ENCODE measurements at places on chromosomes 1 and 21.

GRCh38 chr1:100456880-100457279 is 81.1 kb upstream of the GPR88 start:
- DNase-seq, result no peak

- DNase-seq, result no peak
These were observed 439.9 kb downstream of the DISC1 start for GRCh38 chr1:232066521-232066920.

DNA sequence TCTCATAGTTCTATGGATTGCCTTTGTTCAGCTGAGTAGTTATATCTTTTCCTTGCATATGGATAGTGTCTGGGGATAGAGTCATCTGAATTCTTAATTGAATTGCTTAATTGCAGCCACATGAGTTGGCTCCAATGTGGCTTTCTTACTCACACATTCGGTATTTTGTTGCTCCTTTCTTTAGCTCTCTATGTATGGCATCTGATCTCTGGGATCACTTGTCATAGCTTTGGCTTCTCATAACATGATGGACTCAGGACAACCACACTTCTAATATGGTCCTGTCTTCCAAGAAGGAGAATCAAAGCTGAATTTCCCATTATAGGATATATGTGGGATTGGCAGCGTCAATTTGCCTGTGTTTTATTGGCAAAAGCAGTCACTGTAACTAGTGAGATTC is 716.2 kb downstream of the NCAM2 start:
- no peak for DNase-seq

DNA sequence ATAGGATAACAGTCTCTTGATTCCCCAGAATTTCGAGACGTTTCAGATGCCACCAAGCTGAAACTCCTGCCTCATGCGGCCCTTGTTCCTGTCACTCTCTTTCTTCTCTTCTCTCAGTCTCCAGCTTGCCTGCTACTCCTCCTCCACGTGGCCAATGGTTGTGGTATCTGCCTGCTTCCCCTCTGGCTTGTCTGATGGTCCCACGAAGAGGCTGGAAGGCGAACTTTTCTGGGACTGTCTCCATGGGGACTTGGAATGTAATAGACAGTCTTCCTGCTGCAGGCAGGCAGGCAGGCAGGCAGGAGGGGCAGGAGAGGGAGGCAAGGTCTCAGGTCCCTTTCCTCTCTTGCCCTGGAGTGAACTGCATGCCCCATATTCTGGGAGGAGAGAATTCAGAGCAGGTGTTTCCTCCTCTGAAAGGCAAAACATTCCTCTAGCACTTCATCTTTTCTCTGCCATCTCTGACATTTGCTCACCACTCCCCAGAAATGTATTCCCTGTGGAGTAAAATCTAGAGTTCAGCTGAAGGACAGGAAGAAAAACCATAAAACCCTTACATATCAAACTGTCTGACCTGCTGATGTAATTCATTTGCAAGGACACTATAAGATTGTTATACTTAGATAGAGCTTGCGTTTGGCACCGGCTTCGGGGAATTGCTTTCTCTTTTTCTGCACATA is 64.1 kb upstream of the GNG12 start:
- DNase-seq, result peak; percentile 24

DNA sequence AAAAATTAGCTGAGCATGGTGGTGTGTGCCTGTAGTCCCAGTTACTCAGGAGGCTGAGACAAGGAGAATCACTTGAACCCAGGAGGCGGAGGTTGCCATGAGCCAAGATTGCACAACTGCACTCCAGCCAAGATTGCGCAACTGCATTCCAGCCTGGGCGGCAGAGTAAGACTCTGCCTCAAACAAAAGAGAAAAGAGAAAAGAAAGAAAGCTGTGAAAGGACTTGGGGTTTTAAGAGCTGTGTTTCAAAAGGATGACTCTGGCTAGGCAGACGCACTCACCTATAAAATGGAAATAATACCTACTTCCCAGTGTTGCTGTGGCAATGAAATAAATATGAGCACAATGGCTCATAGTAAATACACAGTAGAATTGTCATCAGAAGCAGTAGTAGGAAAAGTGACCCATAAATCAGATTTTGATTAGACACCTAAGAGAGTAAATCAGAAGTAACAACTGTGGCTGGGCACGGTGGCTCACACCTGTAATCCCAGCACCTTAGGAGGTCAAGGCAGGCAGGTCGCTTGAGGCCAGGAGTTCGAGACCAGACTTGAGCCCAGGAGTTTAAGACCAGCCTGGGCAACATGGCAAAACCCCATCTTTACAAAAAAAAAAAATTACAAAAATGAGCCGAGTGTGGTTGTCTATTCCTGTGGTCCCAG is 45.9 kb upstream of the PUM1 start:
- peak; percentile 80 for DNase-seq

GRCh38 chr1:165468253-165468652 is 23.3 kb upstream of the RXRG start:
- no peak for DNase-seq

- DNase-seq, result no peak
These were observed 590.6 kb downstream of the NUF2 start for GRCh38 chr1:163912170-163912884.

DNA sequence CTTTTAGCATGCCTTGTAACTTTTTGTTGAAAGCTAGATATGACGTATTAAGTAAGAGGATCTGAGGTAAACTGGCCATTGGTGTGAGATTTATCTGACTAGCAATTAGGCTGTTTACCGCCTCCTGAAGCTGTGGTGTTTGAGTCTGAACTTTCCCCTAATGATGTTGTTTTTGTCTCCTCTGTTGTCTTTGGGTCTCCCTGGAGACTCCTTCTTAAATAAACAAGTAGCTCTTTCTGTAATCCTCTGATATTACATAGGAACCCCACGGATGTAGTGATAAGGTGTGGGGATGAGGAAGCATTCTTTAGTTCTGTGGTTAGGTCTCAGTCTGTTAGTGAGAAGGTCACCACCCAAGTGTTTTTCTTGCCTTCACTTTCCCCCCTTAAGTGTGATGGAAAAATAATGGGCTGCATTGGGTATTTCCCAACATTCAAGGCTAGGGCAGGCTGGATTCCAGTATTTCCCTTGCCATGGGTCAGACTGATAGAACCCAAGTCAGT is 33.0 kb downstream of the PRSS38 start:
- DNase-seq, result no peak

- DNase-seq, result no peak
These were observed 56.9 kb downstream of the FHAD1 start for GRCh38 chr1:15303935-15304334.

DNA sequence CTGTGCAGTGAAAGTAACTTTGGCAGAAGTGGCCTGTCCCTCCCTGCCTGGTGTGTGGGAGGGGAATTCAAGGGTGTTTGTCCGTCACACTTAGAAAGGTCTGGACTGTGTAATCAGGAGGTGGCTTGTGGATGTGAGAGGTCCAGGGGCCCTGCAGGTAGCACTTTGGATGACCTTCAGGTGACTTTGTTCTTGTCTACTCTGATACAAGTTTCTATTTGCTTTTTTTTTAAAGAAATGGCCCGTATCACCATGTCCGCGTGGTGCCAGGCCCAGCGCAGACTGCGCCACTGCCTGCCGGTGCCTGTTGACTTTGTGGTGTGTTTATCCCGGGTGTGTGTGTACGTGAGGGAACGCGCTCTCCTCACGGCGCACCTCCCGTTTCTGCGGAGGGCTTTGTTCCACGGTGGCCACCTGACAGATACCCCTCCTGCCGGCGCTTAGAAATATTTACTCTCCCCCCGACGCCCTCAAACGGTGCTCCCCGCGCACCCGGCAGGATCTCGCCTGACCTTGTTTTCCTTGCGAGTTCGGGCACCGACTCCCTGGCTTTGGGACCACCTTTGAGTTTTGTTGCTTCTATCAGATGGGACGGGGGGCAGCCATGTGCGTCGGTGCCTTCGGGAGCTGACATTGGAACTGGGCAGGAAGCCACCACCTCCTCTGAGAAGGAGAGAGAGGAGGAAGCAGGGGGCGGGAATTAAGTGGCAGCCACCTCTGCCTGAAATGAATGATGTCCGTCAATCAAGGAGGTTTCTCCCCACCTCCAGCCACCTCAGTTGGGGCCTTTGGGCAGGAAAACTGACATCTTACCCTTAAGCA is 119.4 kb downstream of the PRDM16 start:
- DNase-seq, result peak; percentile 70

DNA sequence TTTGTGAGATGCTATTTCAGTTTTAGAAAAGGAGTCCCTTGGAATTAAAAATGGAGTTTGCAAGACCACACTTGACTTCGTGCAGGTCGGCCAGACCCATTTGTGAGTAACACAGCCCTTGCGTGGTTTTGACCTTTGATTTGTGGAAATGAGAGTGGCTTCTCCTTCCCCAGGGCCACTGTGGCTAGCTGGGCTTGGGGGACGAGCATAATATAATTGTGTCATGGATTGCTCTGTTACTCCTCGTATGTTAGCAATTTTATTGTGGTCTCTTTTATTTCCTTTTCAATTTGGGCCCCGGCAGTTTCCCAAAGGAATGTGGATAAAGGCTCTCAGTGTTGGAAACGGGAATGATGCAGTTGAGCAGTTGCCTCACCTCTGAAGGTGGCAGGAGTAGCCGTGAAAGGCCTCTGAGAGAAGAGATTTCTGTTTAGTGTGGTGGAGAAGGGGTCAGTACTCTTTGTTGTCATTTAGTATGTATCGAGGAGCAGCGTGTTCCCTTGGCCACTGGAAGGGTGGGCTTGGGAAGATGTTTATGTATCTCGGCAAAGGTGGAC is 194.6 kb downstream of the PBX1 start:
- peak; percentile 37 for DNase-seq

DNA sequence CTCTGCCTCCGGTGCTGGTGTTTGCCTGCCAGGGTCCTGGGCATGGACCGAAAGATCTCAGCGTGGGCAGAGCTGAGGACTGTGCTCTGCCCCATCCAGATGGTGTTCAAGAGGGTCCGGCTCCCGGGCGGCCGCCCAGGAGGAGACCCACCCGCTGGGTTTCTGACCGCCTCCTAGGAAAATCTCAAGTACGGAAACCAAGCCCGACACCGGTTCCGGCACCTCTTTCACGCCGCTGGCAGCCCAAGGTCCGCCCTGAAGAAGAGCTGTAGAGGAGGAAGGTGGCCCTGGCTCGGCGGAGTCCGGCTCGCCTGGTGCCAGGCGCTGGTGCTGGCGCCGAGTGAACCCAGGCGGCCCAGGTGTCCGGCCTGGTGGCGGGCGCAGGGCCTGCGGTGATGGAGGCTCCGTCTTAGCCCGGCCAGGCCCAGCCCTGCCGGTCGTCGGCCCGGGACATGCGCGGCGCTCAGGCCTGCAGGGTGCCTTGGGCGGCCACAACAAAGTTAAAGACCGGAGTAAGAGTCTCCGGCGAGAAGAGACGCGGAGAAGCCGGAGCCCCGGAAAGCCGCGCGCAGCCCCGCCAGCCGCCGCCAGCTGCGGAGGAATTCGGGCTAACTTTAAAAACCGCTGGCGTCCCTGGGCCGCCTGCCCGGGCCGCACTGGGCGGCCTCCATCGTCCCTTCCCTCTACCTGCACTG is 1.5 kb downstream of the GRIK3 start:
- no peak for DNase-seq

GRCh38 chr1:105204836-105205371 is 1455.2 kb downstream of the AMY1C start:
- DNase-seq, result no peak

GRCh38 chr1:90127288-90127953 is 132.5 kb downstream of the ZNF326 start:
- no peak for DNase-seq

- no peak for DNase-seq
These were observed 189.1 kb downstream of the MIS18A start for GRCh38 chr21:32089766-32090165.

All from lung (tissue), 17 donors.